Neural progenitor cell (in vitro differentiated cells): ENCODE measurements at places on chromosomes 4 and X.

GRCh38 chr4:142085513-142086292 is 449.3 kb downstream of the IL15 start:
- DNase-seq = no peak

DNA sequence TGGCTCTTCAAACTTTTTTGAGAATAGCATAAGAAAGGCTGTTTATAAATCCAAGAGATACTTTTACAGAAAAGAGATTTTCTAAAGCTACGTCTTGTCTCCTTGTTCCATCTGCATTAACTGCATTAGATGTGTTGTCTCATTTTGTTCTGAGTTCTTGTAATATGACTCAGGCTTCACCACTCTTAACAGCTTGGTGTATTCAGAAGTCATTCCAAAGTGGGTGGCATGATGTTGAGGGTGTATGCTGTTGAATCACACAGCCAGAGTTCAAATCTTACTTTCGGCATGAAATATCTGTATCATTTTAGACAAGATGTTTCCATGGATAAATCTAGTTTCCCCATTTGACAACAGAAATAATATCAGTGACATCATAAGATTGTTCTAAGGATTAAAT is 30.1 kb downstream of the SYTL5 start:
- DNase-seq = no peak

DNA sequence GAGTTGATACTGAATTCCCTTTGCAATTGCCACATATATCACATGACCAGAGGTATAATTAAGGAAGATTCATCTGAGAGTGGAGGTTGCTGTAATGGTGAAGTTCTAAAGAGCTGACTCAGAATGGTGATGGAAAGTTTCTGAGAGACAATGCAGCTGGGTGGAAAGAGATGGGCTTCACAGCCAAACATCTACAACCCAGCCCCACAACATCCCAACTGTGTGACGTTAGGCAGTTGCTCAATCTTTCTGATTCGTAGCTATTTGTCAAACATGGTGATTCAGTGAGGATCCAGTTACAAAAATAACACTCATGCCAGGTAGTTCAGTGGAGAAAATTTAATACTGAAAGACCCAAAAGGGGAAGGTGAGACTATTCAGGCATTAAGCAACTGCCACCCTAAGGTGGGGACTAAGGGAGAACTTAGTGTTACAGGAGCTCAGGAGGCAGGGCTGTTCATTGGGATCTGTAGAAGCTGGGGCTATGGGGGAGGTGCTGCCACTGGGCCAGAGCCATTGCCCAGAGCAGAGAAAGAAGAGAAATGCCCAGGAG is 6.9 kb upstream of the AFF1 start:
- no peak for DNase-seq

GRCh38 chr4:165493359-165493758 is 114.6 kb downstream of the CPE start:
- peak; percentile 91 for DNase-seq

- DNase-seq = no peak
These were observed 93.9 kb downstream of the CEP44 start for GRCh38 chr4:174377613-174378012.

DNA sequence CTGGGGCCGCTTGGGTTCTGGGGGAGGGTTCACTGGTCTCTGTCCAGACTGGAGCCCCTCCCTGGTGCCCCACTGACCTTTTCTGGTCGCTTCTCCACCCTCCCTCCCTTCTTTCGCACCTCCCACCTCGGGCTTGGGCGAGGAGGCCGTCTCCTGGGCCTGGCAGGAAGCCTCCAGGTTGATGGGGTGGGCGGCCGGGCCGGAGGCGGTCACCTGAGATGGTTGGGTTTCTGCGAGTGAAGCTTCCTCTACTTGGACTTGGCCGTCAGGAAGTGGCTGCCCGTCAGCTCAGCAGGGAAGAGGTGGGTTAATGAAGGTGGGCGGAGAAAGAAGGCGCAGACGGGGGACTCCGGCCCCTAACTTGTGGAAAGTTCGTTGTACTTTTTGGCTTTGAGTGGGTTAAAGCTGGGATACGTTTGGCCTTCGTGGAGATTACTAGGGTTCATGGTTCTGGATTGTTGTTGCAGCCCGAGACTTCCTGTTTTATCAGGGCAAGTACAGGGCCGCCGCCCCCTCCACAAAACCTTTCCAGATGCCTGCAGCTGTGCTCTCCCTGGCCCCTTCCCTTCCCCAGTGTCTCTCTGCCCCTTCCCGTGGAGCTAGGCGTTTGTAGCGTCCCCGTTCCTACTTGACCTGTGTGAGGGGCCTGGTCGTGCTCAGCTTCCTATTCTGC is 1.2 kb downstream of the AKAP17A start:
- no peak for DNase-seq

DNA sequence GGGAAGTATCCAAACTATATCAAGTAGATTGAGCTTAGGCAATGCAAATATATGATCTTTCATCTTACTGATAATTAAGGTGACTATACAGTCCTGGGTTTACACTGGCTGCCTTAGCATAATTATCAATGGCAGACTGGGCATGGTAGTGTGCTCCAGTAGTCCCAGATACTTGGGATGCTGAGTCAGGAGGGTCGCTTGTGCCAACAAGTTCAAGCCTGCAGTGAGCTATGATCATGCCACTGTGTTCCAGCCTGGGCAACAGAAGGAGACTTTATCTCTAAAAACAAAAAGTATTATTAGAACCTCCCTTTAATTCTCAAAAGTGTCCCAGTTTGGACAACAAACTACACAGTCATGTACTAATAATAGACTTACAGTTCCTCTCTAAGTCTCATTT is 99.4 kb upstream of the RASGEF1B start:
- no peak for DNase-seq

- no peak for DNase-seq
These were observed 14.5 kb downstream of the CLCN4 start for GRCh38 chrX:10171249-10171648.

- DNase-seq = no peak
These were observed 15.7 kb downstream of the LNX1 start for GRCh38 chr4:53575552-53575951.

- no peak for DNase-seq
These were observed 731 bp upstream of the AMMECR1 start for GRCh38 chrX:110318664-110318968.

GRCh38 chr4:158826882-158827281 is 58.1 kb downstream of the FNIP2 start:
- DNase-seq = no peak

GRCh38 chr4:163484906-163485305 is 9.6 kb upstream of the TMA16 start:
- peak; percentile 76 for DNase-seq

GRCh38 chrX:49269010-49269766 is 405 bp upstream of the PPP1R3F start:
- peak; percentile 95 for DNase-seq

DNA sequence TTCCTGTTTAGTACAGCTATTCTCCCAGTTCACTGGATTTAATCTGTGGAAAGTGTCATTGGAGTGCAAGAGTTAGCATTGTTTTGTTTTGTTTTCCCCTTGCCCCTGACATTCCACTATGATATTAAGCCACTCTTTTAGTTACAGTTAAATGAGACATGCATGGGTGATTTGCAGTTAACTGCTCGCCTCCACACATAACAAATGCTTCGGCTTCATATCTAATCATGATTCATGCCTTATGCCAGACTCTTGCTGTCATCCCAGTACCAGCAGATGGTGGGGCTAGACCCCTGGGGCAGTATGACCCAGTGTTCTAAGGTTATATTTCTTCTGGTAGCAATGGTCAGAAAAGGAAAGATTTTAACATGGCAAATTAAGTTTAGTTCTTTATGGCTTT is 80.1 kb downstream of the RAP1GDS1 start:
- no peak for DNase-seq

GRCh38 chr4:169202878-169203277 is 67.9 kb downstream of the SH3RF1 start:
- DNase-seq = no peak

GRCh38 chr4:154779362-154779947 is 1.6 kb upstream of the RBM46 start:
- peak; percentile 41 for DNase-seq

GRCh38 chr4:184395971-184396391 is 78.4 kb downstream of the IRF2 start:
- no peak for DNase-seq

GRCh38 chrX:3638280-3638873 is 75.1 kb downstream of the PRKX start:
- DNase-seq = peak; percentile 75

DNA sequence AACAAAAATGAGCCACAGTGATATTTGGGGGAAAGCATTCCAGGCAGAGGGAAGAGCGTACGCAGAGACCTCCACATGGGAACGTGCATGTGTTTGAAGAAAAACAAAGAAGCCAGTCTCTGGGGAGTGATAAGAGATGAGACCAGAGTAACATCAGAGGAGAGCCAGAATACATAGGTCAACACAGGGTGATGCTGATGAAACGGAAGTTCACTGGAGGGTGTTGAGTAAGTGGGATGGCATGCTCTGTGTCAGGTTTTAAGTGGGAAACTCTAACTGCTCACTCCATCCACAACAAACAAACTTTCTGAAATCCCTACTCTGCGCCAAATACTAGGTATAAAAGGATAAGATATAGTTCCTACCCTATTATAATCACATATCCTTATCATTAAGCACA is 110.0 kb downstream of the ARHGAP6 start:
- no peak for DNase-seq

- DNase-seq = no peak
These were observed 25.6 kb upstream of the SLC25A4 start for GRCh38 chr4:185117300-185117934.

DNA sequence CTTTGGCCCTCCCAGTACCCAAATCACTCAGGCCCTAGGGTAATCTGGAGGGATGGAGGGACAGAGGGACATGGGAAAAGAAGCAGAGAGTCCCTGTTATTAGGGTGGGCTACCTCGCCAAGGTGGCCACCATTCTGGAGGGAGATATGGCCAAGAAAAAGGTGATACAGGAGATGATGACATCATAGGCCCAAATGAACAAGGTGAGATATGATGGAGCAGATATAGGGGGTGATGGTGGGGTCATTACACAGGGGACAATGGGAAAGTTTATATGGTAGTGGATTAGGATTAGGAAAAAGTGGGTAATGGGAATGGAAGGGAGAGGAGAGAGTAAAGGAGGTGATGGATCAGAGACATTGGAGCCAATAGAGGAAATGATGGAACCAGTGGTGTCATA is 12.9 kb upstream of the SYP start:
- no peak for DNase-seq

DNA sequence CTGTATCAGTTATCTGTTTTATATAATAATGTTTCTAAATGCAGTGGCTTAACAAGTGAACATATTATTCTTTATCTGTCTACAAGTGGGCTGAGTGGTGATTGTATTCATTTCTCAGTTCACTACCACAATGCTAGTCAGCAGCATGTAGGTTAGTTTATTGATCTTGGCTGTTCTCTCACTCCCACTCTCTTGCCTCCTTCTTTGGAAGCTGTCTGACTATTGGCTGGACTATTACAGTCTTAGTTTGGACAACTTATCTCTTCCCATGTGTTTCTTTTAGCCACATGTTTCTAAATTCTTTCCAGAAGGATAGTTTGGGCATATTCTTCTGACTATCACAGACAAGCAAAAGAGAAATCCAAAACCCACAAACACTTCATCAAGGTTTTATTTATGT is 459.5 kb upstream of the AGA start:
- DNase-seq = no peak

- DNase-seq = no peak
These were observed 2.7 kb downstream of the NHSL2 start for GRCh38 chrX:71913156-71913950.

- peak; percentile 14 for DNase-seq
These were observed 137.2 kb upstream of the ESX1 start for GRCh38 chrX:104391906-104392305.

GRCh38 chr4:54092405-54093323 is 7.3 kb upstream of the GSX2 start:
- DNase-seq = no peak

DNA sequence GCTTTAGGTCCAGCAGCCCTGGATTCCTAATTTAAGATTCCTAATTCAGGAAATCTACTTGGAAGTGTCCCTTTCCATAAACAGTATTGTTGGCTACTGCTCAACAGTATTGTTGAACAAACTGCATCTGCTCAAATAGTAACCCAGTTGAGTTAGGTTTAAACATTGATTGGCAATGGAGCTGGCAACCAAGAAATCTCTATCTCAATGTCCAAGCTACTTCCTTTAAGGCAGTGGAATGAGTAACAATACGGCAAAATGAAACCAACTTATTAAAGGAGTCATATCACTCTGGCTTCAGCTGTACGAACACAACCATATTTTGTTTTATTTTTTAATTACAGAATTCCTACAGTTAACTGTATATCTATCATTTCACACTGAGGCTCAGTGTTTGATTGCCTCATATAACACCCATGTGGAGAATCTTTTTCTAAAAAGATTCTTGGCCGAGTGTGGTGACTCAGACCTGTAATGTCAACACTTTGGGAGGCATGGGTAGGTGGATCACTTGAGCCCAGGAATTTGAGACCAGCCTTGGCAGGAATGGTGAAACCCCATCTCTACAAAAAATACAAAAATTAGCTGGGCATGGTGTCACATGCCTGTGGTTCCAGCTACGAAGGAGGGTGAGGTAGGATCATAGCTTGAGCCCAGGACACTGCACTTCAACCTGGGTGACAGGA is 71.7 kb upstream of the IL13RA1 start:
- DNase-seq = no peak

GRCh38 chr4:37879365-37879764 is 11.5 kb upstream of the TBC1D1 start:
- no peak for DNase-seq

DNA sequence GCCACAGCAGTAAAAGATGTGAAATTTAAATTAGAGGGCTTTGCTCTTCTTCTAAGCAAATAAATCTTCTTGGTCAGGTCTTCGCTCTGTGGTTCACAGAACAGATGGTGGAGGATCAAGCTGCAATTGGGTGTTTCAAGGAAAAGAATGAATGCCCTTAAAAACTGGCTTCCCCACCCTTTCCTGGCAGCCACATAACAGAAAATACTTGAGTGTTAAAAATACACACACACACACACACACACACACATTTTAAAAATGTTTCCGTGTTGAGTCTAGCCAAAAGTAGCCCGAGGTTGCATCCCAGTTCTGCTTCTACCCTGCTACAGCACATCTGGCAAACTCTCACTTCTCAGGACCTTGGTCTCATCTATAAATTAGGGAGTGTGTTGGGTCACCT is 56.7 kb upstream of the FGFBP2 start:
- no peak for DNase-seq

- DNase-seq = no peak
These were observed 3.3 kb upstream of the SORCS2 start for GRCh38 chr4:7189066-7189465.

GRCh38 chr4:5387457-5387856 is 320.9 kb downstream of the EVC2 start:
- no peak for DNase-seq

DNA sequence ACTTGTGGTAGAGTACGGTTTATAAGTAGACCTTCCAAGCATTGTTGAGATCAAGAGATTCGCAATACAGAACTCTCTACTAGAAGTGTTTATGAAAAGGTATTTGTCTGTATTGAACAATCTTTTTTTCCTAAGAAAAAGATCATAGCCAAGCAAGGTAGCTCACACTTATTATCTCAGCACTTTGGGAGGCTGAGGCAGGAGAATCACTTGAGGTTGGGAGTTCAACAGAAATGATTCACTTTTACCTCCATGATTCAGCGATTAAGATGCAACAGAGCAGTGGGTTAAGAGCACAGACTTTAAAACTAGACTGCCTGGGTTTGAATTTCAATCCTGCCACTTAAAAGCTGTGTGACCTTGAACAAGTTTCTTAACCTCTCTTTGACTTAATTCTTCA is 74.3 kb downstream of the TMEM156 start:
- DNase-seq = no peak
